ENCODE measurements at places on chromosomes 2 and 18.
A peak's percentile ranks its signal among the peaks of the same experiment; 100 is the strongest.

DNA sequence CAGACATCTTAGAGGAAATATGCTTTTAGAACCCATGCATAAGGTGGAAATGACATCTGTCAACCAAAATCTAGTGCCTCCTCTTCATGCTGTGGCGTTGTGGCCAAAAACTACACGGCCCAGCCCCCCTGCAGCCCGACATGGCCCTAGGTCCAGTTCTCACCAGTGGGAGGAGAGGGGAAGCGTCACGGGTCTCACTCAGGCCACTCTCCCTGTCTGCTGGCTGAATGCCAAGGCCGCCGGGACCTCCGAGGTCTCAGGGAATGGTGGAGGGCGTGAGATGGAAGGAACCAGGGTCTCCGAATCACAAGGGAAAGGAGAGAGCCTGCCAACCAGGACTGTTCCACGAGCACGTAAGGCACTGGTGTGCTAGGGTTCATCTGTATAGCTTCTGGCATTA is 361.0 kb downstream of the ANAPC1 start:
- no peak for DNase-seq

DNA sequence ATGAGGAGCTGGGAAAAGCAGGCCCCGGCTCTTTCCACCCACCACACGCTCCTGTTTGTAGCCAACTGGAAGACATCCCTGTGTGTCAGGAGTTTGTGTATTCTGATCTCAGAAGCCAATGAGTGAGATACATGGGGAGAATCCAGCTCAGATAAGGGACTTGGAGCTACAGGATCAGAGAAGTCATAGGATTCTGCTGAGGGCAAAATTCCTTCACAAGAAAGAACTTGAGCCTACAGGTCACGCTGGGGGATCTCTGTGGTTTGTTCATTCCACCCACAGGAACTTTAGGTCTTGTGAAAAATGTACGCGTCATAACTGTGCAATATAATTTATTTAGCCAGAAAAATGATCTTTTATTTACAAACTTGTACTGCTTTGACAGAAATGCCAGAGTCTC is 80.1 kb upstream of the SMIM21 start:
- no peak for DNase-seq

- DNase-seq = no peak
Observed at GRCh38 chr18:29862824-29863223, 1179.7 kb downstream of the DSC3 start.

- DNase-seq = no peak
Observed at GRCh38 chr18:39487932-39488331, 1922.3 kb upstream of the CELF4 start.

DNA sequence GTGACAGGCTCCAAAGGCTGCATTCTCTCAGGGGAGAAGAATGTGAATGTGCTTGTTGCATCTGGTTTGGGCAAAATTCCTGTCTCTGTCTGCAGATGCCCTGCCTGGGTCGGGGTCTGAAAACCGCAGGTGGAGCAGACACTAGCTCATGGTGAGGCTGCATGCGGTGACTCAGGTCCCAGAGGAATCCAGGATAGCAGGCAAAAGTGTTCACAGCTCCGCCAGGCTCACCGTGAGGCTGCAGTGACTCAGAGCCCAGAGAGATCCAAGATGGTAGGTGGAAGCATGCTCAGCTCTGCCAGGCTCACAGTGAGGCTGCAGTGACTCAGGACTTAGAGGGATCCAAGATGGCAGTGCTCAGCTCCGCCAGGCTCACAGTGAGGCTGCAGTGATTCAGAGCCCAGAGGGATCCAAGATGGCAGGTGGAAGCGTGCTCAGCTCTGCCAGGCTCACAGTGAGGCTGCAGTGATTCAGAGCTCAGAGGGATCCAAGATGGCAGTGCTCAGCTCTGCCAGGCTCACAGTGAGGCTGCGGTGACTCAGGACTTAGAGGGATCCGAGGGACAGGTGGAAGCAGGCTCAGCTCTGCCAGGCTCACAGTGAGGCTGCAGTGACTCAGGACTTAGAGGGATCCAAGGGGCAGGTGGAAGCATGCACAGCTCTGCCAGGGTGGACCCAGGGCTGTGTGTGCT is 200.5 kb downstream of the ACKR3 start:
- DNase-seq = no peak

DNA sequence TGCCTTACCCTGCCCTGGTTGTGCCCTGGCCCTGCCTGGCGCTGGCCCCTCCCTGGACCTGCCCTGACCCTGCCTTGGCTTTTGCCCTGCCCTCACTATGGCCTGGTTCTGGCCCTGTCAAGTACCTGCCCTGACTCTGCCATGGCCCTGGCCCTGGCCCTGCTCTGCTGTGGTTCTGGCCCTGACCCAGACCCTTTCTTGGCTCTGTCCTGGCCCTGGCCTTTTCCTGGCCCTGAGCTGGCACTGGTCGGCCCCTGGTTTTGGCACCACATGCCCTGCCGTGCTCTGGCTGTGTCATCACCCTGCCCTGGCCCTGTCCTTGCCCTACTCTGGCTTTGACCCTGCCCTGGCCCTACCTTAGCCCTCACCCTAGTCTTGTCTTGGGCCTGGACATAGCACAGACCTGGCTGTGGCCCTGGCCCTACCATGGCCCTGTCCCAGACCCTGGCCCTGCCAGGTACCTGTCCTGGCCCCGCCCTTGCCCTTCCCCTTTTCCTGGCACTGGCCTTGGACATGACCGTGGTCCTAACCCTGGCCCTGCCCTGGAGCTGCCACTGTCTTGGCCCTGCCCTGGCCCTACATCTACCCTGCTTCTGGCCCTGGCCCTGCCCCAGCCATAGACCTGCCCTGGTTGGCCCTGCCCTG is 4.8 kb upstream of the ANKRD62 start:
- DNase-seq = no peak

DNA sequence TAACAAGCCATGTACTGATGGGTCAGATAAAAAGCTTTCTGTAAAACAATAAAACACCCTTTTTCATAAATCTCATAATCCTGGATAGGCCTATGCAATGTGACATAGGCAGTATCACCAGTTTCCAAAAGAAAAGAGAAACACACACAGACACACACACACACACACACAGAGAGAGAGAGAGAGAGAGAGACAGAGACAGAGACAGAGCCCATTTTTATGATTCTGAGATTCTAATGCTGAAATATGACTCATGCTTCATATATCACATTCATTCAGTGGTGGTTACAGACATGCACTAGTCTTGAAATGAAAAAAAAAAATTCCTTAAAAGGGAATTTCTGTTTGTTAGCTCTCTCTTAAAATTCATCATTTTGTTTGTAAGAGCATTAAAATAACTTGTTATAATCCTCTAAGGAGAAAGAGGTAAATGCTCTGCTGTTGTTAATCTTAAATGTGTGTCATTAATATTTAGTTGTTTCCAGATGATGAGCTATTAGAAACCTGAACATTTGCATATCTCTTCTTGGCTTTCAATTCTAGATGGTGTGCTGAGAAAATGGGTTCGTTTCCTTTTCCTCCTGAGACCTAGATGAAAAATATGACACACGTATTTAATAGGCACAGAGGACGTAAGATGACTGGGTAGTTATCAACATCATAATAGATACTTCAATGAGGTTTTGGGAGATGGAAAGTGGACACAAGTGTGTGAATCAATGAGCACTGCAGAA is 1598.7 kb upstream of the ACVR2A start:
- DNase-seq = no peak

- DNase-seq = no peak
Observed at GRCh38 chr18:7941533-7941932, 374.4 kb downstream of the PTPRM start.

GRCh38 chr18:35514283-35514682 is 16.5 kb upstream of the INO80C start:
- DNase-seq = no peak

DNA sequence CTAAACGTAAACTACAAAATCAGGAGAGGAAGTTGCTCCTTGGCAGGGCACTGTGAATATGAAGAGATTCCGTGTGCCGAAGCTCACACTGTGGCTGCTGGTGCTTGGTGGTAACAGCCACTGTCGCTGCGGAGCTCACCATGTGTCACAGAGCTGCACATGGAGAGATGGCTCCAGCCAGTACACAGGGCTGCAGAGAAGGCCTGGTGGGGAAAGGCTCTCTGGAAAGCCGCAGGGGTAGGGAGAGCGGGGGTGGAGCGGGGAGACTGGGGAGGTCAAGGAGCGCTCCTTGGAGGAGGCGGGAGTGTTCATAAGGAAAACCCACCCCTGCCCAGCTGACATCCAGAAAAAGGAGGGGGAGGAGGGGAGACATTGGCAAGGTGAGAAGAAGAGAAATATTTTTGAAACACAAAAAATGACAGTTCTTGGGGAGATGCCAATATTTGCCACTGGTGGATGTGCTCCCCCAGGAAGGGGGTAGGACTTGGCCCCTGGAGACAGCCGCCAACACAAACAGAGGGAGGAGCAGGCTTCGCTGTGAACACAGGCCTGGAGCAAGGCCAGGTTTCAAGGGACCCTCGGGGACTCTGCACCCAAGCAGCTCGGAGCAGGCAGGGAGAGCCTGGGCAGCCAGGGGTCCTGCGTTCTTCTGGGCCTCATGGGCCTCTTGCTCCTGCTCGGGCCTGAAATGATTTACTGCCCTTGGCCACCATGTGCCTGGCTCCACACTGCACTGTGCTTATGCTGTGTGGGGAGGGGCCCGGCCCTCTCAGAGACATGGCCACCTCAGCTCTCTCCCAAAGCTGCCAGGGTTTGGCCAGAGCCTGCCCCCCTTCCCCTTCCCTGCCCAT is 102.6 kb upstream of the GLI2 start:
- DNase-seq = no peak

DNA sequence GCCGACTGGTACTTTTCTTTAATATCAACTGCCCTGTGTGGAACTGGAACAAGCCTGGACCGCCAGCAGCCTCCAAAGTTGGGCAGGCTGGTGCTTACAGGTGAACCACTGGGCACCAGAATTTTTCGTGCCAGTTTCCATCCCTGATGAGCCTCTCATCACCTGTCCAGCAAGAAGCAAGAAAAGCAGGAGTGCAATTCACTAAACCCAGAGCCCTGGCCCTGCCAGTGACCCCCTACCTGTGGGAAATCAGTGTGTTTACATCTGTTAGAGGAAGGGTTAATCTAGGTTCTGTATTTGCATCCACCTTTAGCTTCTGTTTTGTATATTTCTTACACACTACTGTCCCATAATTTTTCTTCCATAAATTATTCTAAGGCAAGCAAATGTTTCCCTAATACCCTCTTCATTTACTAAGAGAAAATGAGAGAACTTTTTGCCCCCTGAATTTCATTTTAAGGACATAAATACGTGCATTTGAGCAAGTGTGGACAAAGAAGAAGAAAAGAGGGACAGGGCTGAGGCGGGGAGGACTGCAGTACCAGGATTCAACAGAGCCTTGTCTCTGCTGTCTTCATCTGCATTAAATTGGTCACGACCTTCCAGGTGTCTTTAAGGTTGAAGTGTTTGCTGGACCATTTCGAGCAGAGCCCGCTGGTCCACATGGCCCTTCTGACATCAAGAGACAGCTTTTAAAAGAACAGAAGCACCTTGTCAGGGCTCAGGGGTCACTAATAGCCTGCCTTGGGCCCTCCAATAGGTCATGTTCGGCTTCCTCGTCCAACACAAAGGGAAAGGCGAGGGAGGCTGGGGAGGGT is 763.1 kb downstream of the BCL11A start:
- DNase-seq = no peak

GRCh38 chr2:171260471-171261424 is 100.1 kb upstream of the TLK1 start:
- no peak for DNase-seq

DNA sequence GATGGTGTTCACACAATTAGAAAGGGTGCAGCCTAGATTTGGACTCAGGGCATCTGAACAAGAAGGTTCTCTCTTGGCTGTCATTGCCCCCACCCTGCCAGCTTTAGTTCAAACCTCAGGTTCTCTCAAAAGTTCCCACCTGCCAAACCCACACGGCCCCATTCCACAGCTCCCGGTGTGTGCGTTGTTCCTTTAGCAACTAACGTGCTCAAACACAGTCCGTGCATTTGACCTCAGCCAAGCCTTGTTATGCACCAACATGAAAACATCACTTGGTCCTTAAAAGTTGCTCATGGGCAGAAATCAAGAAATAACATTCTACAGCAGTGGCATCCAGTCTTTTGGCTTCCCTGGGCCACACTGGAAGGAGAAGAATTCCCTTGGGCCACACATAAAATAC is 32.0 kb downstream of the LOXHD1 start:
- DNase-seq = no peak

DNA sequence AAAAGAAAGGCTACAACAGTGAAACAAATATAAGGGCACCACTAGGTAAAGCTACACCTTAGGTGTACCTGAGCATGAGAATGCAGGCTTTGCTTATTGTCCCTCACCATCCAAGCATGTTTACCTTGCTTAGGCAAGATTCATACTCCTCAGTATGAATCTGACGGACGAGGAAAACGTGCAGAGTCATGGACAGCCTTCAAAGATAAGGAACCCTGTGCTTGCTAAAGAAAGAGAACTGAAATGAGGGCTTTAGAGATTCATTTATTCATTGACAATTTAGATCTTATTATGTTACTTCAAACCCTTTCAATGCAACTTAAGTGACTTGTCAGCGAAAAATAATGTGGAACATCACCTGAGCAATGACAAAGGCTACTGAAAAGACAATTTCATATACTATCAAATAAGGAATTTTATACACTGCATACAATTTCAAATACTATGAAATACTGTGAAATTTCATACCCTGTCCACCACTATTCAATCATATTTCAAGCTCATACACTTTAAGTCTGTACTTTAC is 21.7 kb downstream of the CLASP1 start:
- no peak for DNase-seq

DNA sequence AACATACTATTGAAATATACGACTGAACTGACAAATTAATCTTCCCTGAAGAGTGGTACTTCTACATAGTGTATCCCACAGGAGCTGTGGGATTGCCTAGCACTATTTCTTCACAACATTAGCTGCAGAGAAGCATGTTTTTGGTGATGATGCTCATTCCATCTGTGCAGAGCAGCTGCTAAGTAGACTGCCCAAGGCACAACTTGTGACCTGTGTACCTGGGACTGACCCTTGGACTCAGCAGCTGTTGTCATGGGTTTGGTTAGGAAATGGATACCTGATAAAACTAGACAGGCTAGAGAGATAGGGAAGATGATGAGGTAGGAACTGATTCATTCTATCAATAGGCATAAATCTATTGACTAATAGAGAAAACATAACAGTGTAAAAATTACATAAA is 1204.0 kb downstream of the DSC3 start:
- DNase-seq = no peak

- no peak for DNase-seq
Observed at GRCh38 chr2:46669996-46670793, 190.8 kb downstream of the TMEM247 start.

- DNase-seq = peak; percentile 21
Observed at GRCh38 chr2:38115216-38116032, 39.5 kb upstream of the CYP1B1 start.

- DNase-seq = no peak
Observed at GRCh38 chr2:149538138-149538833, 49.3 kb downstream of the MMADHC start.

- DNase-seq = no peak
Observed at GRCh38 chr2:3044587-3045317, 332.9 kb downstream of the EIPR1 start.

Measured in activated CD4-positive, alpha-beta T cell treated with anti-CD3 and anti-CD28 coated beads for 1 hour (primary cell).